ENCODE measurements at places on chromosomes 2 and 18.
A peak's percentile ranks its signal among the peaks of the same experiment; 100 is the strongest.

DNA sequence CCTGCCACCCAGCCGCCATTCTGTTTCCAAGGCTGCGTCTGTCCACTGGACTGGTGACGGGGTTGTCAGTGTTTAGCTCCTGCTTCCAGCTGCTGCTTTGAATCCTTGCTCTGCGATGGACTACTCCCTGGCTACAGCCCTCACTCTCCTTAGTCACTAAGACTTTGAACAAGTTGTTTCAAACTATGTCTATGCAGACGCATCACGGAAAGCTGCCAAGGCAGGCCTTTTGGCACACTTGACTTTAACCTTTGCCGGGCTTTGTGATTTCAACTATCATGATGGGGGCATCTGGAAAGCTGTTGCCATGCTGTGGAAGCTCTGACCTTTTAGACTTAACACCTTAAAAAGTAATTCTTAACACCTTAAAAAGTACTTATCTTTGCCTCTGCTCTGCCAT lies 54.4 kb downstream of the PDE11A start:
- no peak for DNase-seq

- DNase-seq = no peak
Observed at GRCh38 chr2:237942513-237942899, 24.3 kb upstream of the UBE2F start.

- DNase-seq = no peak
Observed at GRCh38 chr2:109289504-109290222, 160.7 kb downstream of the SH3RF3 start.

DNA sequence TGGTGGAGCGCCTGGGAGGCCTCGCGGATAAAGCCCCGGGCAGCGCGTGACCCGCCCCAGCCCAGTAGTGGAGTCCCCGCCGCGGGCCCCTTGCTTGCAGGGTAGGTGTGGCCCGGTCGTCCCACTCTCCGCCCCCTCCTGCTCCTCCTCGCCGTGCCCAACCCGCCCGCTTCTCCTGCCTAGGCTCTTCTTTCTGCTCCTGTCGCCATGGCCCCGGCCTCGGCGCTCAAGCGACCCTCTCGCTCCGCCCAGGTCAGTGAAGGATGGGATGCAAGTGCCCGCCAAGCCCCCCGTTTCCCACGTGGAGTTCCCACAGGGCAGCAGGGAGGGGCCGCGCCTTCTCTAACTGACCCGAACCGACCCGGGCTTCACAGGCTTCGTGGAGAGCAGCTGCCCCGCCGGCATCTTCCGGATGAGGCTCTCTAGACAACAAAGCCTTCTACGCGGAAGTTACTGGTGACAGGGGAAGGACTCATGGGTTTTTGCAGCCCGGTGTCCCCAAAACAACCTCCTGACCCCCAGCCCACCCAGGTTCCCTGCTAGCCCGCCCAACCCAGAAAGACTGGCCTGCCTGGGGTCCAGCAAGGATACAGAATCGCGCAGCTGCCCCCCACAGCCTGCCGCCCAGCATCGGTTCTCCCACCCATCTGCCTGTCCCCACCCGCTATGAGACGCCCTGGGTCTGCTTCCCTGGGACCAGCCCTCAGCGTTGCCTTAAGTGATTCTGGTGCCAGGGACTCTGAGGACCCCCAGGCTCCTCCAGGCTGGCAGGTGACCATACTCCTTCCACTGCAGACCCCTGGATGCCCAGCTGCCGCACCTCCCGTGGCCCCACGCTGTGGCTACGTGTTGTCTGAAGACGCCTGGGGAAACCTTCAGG lies 32.8 kb downstream of the TTC32 start:
- no peak for DNase-seq

DNA sequence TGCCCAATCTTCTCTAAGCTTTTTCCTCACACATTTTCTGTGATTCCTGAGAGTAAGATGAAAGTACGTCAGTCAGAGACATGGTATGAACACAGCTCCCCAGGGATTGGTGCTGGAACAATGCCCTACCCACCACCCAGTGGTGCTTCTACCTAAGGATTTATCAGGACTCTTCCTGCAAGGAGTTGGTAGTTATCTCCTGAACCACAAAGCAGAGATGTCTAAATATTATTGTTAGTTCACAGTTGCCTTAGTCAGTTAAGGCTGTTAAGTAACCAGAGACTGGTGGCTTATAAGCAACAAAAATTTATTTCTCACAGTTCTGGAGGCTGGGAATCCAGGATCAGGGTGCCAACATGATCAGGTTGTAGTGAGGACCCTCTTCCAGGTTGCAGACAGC lies 60.3 kb upstream of the CCDC85A start:
- DNase-seq = no peak

GRCh38 chr2:198411936-198412335 lies 607.5 kb downstream of the PLCL1 start:
- no peak for DNase-seq

GRCh38 chr2:36889795-36890194 lies 76.5 kb downstream of the STRN start:
- no peak for DNase-seq

DNA sequence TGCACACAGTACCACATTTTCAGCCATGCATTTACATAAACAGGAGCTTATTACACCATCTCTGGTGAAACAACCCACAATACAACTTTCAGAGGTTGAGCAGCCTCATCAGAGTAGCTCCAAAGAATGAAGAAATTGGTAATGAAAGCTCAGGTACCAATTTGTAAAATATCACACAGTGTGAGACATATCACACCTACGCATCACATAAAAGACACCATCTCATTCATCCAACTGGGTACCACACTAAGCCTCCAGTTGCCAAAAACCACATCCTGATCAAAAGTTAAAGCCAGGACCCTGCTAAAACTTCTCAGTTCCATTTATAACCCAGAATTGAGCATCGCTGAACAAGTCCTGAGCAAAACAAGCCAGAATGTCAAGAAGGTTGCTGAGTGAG lies 4.6 kb downstream of the TMEM163 start:
- no peak for DNase-seq

- DNase-seq = no peak
Observed at GRCh38 chr2:189574793-189575475, 5.7 kb downstream of the SLC40A1 start.

DNA sequence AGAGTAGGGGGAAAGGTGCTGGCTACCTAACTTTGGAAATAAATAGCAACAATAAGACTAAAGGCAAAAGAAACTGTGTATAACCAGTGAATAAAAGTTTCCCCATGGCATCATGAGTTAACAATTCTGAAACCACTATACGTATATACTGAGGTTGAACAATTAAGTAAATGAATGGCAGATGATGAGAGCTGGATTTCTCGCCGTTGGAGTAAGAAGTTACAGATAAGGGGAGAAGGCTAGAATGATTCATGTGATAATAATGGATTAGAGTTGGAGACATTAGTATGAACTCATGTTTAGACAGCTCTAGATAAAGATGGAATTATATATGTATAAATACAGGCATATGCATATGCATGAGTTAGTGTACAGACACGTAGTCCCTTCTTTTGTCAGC lies 152.7 kb downstream of the UBR3 start:
- no peak for DNase-seq

DNA sequence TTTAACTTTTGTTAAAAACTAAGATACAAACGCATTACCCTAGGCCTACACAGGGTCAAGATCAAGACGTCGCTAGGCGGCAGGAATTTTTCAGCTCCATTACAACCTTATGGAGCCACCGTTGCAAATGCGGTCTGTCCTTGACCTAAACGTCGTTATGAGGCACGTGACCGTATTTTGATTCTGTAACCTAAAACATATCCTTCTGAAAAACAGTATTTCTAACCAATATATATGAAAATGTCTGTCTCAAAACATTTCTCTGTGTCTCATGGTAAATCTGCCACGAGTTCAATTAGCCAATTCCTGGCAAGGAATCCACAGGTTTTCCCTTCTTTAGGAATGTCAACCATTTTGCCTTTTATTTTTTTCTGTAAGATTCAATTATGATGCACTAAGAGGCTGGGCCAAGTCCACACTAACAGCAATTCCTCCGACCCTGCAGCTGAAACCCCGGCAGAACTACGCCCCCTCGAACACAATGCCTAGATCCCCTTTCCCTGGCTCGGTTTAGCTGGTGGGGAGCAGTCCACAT lies 1.7 kb downstream of the RTN4 start:
- DNase-seq = peak; percentile 60

DNA sequence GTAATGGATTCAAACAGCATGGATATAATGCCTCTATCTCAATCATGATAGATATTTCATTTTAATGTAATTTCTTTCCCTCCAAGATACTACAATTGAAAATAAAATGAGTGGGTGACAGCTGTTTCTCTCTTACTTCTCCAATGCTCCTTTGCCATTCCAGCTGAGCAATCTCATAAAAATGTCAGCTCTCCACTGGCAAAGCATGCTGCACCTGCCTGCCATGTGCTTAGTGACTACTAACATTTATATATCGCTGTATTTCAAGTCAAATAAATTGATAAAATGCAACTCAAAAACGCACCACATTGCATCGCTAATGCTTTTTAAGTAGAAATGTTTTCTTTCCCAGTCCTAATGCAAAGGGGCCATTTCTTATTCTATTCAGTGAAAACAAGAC lies 1093.9 kb downstream of the CBLN2 start:
- DNase-seq = no peak

DNA sequence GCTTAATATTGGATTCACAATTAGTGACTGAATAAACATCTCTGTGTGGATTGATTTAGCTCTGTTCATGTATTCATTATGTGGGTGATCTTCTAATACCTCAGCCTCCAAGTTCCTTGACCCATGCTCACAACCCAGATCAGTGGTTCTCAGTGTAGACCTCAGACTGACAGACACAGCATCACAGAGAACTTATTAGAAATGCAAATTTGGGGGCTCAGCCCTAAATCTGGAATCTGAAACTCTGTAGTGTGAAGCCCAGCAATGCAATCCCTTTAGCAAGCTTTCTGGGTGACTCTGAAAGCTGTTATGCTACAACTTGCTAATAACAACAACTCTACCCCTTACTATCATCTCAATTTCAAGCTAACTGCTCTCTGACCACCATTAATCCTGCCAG lies 273.1 kb upstream of the FANCL start:
- no peak for DNase-seq

All from cerebellar cortex (tissue), 1 donor.